ENCODE measurements at places on chromosomes 7 and 10.

DNA sequence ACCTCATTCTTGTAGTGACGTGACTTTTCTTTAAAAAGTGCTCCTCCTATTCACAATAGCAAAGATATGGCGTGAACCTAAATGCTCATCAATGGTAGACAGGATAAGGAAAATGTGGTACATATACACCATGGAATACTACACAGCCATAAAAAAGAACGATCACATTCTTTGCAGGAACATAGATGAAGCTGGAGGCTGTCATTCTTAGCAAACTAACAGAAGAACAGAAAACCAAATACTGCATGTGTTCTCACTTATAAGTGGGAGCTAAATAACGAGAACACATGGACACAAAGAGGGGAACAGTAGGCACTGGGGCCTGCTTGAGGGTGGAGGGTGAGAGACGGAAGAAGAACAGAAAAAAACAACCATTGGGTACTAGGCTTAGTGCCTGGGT lies 59.9 kb upstream of the FGFR2 start:
- DNase-seq = no peak

- DNase-seq = peak; percentile 69
Observed at GRCh38 chr10:126169899-126170298, 218.4 kb downstream of the ADAM12 start.

- no peak for DNase-seq
Observed at GRCh38 chr10:89347701-89348457, 20.1 kb downstream of the IFIT3 start.

DNA sequence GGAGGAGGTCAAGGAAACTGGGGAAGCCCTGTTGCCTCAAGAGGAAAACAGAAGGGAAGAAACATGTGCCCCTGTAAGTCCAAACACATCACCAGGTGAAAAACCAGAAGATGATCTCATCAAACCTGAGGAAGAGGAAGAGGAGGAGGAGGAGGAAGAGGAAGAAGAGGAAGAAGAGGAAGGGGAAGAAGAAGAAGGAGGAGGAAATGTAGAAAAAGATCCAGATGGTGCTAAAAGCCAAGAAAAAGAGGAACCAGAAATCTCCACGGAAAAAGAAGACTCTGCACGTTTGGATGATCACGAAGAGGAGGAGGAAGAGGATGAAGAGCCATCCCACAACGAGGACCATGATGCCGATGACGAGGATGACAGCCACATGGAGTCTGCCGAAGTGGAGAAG lies 82.7 kb upstream of the SAMD8 start:
- DNase-seq = no peak

DNA sequence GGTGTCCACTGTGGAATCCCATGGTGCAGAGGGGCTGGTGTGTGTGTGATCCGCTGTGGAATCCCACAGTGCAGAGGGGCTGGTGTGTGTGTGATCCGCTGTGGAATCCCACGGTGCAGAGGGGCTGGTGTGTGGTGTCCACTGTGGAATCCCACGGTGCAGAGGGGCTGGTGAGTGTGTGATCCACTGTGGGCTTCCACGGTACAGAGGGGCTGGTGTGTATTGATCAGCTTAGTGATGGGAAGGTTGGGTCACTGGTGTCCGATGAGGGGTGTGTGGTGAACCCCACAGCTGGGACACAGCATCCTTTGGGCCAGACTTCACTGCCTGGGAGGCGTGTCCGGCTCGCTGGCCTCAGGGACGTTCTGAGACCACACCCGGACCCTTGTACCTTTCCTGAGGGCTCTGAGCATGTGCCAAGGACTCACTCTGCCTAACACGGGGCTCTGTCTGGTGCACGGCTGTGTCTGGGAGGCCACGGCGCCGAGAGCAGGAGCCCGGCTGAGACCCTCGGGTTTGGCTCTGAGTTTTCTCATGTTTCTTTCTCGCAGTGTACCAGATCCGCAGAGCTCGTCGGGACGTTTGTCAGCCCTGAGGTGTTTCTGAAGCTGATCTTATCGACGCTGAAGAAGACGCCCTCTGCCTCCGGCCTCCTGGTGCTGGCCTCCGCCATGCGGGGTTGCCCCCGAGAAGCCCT lies 29.3 kb upstream of the PRKAR1B start:
- no peak for DNase-seq

- no peak for DNase-seq
Observed at GRCh38 chr7:151091988-151092387, 5.7 kb downstream of the AGAP3 start.

DNA sequence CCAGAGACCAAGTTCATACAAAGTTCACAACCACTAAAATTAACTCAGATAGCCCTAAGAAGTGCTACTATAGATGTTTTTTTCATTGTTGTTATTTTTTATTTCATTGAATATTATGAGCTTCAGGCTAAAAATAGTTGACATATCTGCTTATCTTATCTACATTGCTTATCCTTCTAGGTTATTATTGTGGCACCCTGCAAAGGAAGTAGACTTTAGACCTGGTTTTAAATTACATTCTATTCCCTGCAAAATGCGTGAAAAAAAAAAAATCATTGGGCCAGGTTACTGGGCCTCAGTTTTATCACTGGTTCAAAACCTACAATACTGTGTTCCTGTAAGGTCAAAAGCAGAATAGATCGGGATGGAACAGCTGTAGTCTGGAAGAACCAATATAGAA lies 811.0 kb downstream of the GRM8 start:
- DNase-seq = no peak

DNA sequence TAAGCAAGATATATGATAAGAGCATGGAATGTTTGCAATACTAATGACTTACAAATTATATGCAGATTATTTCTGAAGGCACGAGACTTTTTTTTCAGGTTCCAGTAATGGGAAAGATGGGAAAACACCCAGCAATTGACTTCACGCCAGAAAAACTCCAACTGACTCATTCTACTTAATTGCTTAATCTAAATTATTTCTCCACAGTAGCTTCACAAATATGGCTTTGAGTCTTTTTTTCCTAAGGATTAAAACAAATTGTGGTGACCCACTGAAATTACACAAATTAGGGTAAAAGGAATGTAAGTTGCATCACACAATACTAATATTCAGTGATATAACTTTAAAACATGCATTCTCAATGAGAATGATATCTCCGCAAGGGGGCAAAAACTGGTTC lies 138.7 kb downstream of the GNAI1 start:
- no peak for DNase-seq

- DNase-seq = no peak
Observed at GRCh38 chr7:6375348-6376101, 72.2 kb downstream of the DAGLB start.

DNA sequence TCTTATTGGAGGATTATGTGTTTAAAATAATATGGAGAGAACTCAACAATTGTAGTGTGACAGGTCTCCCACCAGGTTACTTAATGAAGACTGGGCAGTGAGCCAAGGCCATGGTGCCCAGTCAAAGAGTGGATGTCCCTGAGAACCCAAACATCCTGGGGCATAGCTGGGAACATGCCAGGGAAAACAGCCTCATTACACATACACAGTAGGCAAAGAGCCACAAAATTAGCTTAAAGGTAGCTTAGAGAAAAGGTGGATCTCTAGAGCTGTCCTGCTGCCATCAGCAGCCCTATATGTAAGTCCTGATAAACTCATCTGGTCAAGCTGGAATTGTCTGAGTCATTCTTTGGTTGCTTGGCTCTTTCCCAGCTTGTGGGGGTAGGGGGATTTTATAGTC lies 287.8 kb downstream of the PHF14 start:
- DNase-seq = no peak

DNA sequence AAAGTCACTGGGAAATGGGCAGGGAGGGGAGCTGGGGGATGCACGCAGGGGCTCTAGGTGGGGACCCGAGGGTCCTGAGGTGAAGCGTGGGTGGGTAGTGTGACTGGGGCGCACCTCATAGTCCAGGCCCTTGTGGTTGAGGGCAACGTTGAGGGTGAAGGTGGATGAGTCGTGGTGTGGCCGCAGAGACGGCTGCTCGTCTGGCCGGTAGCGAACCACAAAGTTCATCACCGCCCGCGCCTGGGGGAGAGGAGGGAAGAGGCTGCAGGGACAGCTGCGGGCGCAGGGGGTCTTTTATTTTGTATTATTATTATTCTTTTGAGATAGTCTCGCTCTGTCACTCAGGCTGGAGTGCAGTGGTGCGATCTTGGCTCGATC lies 5.8 kb upstream of the MOGAT3 start:
- no peak for DNase-seq

GRCh38 chr7:13047061-13047460 lies 359.6 kb downstream of the ARL4A start:
- no peak for DNase-seq

GRCh38 chr10:60099998-60100747 lies 193.8 kb upstream of the CCDC6 start:
- DNase-seq = no peak

DNA sequence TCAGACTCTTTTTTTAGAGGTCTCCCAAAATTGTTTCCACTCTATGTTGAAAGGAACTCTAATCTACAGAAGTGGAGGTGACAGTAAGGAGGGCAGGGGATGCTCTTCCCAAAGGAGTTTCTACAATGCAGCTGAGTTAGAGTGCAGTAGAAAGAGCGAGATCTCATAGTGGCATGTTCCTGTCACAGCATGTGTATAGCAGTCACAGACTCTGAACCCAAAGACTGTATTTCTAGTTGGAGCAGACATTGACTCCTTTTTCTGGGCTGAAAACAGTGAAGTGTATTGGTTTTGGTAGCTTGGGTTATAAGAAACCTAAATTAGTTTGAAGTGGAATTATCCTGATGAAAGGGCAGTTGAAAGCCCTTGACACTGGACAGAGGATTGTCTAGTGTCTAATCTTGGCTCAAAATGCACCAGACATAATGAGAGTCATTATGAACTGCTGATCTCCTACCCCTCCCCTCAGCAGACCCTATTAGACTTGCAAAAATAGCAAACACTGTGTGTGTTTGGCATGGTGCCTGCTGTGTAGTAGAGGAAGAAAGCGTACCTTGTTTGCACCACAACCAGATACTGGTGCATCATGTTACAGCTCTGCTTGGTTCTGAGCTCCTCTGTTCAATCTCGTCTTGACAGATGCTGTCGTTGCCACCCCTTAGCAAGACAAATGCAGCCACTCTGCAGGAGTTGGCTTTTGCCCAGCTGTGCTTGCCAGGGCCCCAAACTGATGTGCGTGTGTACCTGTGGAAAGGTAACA lies 336.0 kb downstream of the AUTS2 start:
- peak; percentile 40 for DNase-seq

DNA sequence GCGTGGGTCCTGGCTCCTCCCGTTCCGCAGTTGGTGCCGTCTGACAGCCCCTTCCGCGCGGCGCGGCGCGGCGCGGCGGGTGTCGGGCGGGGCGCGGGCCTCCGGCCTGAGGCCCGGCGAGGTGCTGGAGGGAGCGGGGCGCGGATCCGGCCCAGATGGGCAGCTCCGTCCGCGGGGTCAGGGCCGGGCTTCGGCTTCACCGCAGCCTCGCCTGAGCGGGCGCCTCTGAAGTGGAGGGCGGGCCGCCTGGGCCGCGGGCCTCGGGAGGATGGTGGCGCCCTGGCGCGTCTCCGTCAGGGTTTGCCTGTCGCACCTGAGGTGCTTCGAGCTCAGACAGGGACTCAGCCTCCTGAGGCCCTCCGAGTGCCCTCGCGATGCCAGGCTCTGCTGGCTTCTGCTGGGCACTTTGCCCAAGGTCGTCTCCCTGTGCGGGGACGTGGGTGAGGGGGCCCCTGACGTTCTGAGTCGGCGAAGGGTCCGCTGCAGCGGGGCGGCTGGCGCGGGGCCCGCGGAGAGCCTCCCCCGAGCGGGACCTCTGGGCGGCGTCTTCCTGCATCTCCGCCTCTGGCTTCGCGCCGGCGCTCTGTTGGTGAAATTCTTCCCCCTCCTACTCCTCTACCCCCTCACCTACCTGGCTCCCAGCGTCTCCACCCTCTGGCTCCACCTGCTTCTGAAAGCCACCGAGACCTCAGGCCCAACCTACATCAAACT lies 473 bp downstream of the ADCK2 start:
- DNase-seq = peak; percentile 74

GRCh38 chr7:98366562-98366938 lies 34.3 kb downstream of the BAIAP2L1 start:
- DNase-seq = no peak

- DNase-seq = no peak
Observed at GRCh38 chr10:78817361-78817760, 251.4 kb upstream of the ZMIZ1 start.

GRCh38 chr10:45249978-45250693 lies 65.3 kb downstream of the OR13A1 start:
- DNase-seq = no peak

DNA sequence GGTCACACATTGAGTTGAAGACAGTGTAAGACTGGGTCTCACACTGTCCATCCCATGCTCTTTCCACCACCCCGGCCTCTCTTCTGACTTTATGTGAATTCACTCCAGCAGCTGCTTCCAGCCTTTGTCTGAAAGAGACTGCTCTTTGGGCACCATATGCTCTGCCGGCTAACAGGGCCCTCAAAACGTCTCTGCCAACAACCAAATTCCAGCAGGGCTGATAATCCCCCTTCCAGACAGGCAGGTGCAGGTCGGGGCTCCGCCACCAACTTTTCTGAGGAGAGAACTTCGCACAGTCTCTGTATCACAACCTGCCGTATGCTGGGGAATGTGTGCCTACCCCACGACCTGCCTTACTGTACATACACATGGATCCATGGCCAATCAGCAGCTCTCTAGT lies 64.3 kb downstream of the PLXNA4 start:
- no peak for DNase-seq

GRCh38 chr10:124962421-124962820 lies 20.5 kb downstream of the ZRANB1 start:
- DNase-seq = no peak

DNA sequence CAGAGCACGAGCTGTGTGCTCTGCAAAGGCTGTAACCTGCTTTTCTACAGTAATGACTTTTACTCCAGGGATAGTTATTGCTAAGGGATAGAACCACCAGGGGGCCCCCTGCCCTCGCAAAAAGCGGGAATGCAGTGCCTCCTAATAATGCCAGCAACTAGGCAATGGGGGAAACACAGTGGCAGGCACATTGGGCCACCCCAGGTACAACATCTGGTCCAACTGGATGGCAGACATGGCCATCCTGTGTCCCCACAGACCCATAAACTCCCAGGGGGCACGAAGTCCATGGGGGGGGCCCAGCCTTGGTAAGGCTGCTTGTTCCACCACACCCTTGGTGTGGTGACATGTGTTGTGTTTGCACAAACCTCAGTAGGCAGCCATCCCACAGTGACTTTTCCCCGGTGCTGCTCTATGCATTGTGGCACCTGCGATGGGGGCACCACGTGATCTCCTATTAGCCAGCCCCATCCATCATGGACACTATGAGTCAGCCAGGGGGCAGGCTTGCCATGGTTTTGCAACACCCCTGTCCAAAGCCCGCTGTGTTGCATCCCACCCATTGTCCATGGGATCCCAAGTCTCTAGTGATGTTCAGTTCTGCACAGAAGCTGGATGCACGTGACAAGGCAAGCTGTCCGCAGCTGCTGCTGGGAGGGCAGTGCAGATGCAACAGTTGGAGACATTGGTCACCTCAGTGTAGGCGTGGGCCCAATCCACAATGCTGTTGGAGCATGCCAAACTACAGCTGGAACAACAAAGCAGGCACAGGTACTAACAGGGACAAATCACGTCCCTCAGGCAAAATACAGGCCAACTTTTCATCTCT lies 84.0 kb downstream of the ANLN start:
- peak; percentile 39 for DNase-seq

- DNase-seq = no peak
Observed at GRCh38 chr10:126519185-126519584, 130.9 kb upstream of the ADAM12 start.
